ENCODE measurements at places on chromosomes 12 and 14.

GRCh38 chr12:114658002-114658441 lies 26.0 kb downstream of the TBX3 start:
- no peak for DNase-seq

DNA sequence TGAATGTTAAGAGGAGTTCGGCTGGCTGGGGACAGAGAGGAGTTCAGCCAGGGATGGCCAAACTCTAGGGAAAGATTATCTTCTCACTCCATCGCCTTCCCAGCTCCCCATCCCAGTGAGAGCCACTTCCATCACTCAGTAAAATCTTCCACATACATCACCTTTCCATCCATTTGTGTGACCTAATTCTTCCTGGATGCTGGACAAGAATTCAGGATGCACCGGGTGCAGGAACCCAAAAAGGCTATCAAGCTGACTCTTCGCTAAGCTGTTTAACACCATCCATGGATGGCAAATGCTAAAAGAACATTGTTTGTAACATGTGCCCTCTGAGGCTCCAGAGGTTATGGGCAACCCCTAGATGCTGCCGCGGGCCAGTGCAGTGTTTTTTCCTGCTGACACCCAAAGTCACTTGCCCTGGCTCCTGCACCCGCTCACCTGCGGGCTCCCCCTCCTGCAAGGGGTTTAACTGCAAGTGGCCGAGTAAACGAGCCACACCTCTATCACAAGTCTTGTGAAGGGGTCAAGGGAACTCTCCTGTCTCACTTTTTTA lies 216.0 kb upstream of the NPAS3 start:
- DNase-seq = no peak

DNA sequence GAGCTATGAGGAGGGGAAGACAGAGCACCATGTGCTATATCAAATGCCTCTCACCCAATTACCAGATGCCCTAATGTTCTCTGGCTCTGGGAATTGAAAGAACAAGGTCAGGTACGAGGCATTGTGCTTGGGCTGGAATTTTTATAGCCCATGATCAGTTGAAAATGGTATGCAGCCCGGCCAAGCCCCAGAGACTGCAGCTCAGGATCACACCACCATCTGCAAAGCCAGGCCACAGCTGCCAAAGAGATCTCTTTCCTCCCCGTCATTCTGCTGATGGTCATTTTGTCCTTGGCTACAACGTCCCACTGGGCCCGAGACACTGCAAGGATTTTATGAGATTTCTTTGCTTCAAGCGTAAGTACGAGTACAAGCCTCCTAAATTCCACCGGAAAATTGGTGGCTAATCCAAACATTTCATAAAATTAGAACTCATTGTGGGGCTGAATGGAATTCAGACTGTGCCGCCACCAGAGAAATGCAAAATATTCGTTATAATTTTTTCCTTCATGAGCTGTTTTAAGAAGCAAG lies 15.1 kb downstream of the NUAK1 start:
- no peak for DNase-seq

GRCh38 chr14:37711831-37712475 lies 116.5 kb downstream of the TTC6 start:
- no peak for DNase-seq

DNA sequence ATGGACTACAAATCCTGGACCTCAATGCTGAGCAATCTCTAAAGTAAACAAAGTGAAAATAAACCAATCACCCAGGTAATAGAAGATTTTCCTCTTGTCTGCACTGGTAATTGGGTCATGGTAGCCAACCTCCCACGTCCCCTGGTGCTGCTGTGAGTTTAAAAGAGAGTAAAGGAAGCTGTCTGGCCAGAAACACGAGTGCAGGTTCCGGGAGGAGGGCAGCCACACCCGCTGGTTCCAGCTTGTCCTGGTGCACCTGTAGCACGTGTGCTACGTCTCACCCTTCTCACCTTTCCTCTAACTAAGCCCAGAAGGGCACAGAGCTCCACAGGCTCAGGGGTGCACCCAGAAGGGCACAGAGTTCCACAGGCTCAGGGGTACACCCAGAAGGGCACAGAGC lies 5.4 kb downstream of the CRACR2A start:
- no peak for DNase-seq

GRCh38 chr12:108231109-108231905 lies 102.2 kb downstream of the WSCD2 start:
- no peak for DNase-seq

DNA sequence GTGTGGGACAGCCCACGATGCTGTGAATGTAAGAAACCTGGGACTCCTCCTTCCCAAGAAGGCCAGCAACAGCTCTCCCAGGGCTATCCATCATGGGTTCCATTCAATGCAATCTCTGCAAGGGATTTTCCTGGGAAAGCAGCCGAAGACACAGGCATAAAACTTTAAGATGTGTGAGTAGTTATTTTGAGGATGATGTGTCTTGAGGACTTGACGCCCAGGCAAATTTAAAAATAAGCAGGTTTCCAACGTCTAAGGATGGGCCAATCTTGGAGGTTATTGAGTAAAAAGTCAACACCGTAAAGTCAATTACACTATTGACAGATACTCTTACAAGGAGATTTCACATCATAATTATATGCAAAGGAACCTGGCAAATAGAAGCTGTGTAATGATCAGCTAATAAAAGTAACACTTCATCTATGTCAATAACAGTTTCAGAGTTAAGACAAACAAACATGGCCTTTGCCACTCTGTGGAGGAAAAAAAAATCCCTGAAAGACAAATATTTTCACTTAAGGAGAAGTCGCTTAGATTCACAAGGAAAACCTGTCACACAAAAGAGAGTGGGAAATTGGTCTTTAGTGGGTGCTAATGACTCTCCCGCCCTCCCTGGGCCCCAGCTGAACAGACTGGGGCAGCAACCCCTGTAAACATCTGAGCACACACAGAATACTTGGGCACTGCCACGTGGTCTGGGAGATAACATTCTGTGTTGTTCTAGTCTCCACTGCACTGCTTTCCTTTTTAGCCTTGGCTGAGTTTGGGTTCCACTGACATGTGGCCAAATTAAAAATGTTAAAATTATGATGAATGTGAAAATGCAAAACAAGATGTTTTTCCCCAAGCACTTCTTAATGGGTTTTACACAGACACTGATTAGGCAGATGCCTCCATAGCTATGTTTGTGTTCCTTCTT lies 240.9 kb downstream of the FOXN3 start:
- no peak for DNase-seq

- DNase-seq = no peak
These were observed 49.0 kb upstream of the ISM2 start for GRCh38 chr14:77547512-77548180.

- no peak for DNase-seq
These were observed 50.9 kb upstream of the E2F7 start for GRCh38 chr12:77116277-77116676.

All from anterior cingulate cortex (tissue), 58 donors.